Stimulated activated CD4-positive, alpha-beta T cell treated with anti-CD3 and anti-CD28 coated beads, Interleukin-1b, Interleukin-23, amount 100 ng/mL, for 24 hours (primary cell): ENCODE measurements at places on chromosomes 1 and 21.

GRCh38 chr1:230909974-230910754 lies 41.8 kb upstream of the C1orf198 start:
- DNase-seq = no peak

- DNase-seq = no peak
These were observed 28.1 kb upstream of the WASF2 start for GRCh38 chr1:27517907-27518718.

GRCh38 chr1:108878160-108878469 lies 1.3 kb downstream of the GPSM2 start:
- no peak for DNase-seq

DNA sequence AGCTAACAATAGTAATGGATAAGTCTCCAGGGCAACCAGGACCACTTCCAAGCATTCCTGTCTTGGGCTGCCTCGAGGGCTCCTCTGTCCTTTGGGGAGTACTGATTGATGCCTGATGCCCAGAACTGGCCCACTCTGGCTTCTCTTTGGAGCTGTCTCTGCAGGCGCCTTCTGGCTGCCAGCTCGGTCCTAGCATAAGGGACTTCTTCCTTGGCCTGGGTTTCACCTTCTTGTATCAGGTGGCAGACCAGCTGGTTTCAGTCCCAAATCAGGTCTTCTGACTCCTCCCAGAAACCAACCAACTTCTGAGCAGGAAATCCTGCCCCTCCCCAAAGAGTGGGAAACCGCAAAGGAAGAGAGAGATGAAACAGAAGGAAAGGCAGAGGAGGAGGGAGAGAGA lies 10.6 kb downstream of the G0S2 start:
- no peak for DNase-seq

DNA sequence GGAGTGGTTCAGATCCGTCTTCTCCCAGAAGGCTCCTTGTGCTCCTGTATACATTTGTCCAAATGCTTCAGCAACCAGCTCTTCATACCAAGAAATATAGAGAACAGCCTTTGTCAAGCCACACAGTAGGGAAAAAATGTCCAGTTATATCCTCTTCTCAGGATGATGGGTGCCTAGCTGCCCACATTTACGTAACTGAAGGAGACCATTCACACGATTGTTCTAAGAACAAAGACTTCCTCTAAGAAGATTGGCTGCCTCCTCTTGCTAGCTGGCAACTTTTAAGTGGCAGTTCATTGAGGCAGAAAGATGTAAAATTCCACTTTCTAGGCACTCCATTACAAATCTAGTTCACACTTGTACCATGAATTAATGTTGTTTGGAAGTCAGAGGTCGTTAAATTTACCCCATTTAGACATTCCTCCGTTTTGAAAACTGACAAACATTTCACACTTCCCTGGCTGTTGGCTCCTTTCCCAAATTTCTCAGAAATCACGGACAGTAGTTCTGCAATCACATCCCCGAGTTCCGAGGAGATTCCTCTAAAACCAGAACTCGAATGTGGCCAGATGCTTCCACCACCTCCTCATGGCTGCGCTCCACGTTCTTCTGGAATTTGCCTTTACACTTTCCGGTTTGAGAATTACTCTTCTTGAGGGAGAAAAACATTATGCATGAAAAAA lies 45.6 kb upstream of the CSF1 start:
- no peak for DNase-seq
